ENCODE measurements at places on chromosomes 6 and 20.

GRCh38 chr20:1827974-1828785, 67.0 kb upstream of the SIRPA start:
- peak; percentile 94 for DNase-seq

GRCh38 chr6:149356081-149356750, 38.7 kb downstream of the TAB2 start:
- no peak for DNase-seq

DNA sequence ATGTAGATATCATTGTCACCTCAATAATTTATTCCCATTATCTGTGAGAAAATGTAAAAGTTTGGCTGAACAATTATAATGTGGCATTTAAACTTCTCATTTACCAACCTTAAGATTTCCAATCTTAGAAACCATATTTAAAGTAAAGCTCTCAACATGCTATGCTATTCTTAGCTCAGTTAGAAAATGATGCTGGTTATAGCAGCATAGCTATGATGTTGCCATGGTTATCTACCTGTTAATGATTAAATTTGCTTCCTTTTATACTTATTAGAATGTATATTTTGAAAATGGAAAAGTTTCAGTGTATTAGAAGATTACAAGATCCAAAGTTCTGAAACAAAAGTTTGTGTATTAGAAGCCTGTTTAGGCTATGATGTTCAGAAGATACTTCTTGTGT, 110.1 kb downstream of the GPR63 start:
- DNase-seq, result no peak

GRCh38 chr20:63795178-63795830, 35.8 kb downstream of the ZBTB46 start:
- DNase-seq, result no peak

- DNase-seq, result no peak
Measured at GRCh38 chr6:158077676-158078075, 90.4 kb downstream of the SERAC1 start.

- DNase-seq, result peak; percentile 60
Measured at GRCh38 chr6:25027221-25027916, 91.6 kb upstream of the RIPOR2 start.

- no peak for DNase-seq
Measured at GRCh38 chr6:128150376-128150775, 249.5 kb upstream of the THEMIS start.

GRCh38 chr20:45044084-45044573, 56.8 kb downstream of the KCNS1 start:
- no peak for DNase-seq

DNA sequence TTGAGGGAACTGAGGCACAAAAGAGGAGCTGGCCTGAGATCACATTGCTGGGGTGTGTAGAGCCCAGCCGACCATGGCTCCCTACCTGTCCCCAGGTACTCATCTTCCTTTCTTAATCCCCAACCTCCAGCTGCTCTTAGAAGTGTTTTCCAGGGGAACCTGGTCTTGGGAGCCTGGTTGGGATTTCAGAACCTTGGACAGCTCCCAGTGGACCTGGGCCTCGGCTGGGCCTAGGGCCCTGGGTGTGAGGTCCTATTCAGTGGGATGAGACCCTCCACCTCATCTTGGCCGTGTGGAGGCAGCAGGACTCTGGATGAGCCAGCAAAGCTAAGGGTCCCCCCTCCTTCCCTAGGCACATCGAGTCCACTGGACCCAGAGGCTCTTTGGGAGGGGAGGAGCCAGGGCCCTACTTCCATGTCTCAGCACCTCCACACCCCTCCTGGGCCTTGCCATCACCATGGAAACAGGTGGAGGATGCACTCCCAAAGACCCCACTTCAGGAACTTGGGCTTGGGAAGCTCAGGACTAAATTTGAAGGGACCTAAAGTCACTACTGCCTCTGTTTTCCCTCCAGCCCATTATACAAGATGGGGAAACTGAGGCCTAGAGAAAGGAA, 38.5 kb downstream of the DLGAP4 start:
- peak; percentile 88 for DNase-seq

- DNase-seq, result no peak
Measured at GRCh38 chr6:157615420-157615769, 207.7 kb upstream of the SNX9 start.

GRCh38 chr6:116530436-116530835, 15.0 kb downstream of the TRAPPC3L start:
- DNase-seq, result no peak

GRCh38 chr20:23655491-23656211, 17.9 kb upstream of the CST3 start:
- no peak for DNase-seq

DNA sequence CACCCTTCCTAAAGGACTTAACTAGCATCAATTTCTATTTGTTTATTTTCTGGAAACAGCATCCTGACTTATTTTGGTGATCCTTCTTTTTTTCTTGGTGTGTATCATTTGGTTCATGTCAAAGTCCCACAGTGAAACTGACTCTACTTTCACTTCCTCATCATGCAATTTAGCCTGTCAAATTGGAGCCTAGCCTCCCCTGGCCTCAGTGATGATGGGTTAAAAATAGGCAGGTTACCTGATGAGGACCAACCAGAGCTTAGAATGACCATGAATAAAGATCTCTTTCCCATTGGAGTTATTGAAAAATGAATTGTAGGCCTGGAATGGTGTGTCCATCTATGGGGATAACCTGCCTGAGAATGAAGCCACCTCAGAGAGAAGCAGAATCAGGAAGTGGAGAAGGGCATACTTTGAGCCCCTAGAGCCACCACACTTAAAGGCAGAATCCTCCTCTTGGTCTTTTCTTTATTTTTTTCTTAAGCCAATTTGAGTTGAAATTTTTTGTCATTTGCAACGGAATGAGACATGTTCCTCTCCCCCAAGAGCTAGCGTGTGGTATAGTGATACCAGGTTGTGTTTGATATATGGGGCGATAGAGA, 105.6 kb downstream of the BTBD3 start:
- DNase-seq, result no peak

DNA sequence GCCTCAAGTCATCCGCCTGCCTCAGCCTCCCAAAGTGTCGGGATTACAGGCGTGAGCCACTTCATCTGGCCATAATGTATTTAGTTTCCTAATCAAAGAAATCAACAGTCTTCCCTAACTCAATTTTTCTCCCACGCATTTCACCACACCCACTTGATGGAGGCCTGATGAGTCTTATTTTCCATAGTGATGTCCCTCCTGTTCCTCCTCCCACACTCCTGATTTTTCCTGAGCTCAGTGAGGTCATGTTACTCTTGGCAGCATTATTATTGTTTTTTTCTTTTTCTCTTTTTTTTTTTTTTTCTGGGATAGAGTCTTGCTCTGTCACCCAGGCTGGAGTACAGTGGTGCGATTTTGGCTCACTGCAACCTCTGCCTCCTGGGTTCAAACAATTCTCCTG, 8.9 kb downstream of the ABRACL start:
- DNase-seq, result no peak

DNA sequence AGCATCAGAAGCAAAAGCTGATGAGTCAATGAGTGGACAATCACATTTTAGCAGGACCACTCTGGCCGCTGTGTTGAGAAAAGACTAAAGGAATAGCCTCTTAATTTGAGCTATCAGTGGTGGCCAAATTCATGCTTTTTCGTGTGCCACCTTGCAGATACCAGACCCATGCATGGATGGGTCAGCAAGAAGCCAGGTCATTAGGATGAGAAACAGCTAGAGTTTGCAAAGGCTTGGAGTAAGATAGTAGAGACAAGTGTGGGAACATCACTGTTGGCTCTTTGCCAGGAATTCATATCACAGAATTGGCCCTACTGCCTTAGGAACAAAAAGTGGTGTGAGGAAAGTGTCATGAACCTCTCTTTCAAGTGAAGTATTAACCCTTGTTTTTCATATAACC, 25.5 kb downstream of the MRAP2 start:
- no peak for DNase-seq

GRCh38 chr6:32972353-32973143, 4.2 kb downstream of the BRD2 start:
- no peak for DNase-seq

GRCh38 chr6:136763716-136764516, 28.4 kb downstream of the MAP3K5 start:
- no peak for DNase-seq

GRCh38 chr20:2946988-2947961, 74.0 kb downstream of the PTPRA start:
- no peak for DNase-seq

DNA sequence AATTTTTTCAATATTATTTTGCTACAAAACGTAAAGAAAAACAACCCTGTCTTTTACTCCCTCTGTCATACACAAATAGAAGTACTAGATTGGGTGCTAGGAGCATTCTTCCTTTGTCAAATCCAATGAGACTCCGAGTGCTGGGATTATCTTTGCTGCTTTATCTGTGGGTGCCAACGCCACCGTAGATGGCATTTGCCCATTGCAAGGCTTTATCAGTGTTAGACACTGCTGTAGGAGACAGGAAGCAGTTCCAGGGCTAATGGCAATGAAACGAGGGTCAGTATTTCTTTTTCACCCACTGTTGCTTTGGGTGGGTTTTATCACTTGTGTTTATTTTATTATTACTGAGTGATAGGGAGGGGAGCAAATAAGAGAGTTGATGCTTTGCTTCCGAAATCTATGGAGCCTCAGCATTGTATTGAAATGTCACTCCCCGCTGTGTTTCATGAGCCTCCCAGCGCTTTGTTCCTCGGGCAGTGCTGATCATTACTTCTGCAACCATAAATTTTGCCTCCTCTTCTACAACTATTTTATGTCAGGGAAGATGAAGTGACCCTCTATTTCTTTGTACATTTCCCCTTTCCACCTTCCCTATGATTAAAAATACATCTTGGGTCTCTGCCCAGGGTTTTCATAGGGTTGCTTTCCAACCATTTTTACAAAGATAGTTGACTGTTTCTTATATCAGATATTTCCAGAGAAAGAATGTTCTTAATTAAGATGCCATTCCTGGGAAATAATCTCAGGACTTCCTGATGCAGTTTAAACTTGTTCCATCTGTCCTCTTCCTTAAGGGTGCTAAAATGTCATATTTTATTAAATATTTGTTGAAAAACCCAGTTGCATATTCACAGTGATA, 86.7 kb upstream of the LAMP5 start:
- DNase-seq, result no peak

- peak; percentile 71 for DNase-seq
Measured at GRCh38 chr6:64376394-64376793, 740.8 kb downstream of the PHF3 start.

DNA sequence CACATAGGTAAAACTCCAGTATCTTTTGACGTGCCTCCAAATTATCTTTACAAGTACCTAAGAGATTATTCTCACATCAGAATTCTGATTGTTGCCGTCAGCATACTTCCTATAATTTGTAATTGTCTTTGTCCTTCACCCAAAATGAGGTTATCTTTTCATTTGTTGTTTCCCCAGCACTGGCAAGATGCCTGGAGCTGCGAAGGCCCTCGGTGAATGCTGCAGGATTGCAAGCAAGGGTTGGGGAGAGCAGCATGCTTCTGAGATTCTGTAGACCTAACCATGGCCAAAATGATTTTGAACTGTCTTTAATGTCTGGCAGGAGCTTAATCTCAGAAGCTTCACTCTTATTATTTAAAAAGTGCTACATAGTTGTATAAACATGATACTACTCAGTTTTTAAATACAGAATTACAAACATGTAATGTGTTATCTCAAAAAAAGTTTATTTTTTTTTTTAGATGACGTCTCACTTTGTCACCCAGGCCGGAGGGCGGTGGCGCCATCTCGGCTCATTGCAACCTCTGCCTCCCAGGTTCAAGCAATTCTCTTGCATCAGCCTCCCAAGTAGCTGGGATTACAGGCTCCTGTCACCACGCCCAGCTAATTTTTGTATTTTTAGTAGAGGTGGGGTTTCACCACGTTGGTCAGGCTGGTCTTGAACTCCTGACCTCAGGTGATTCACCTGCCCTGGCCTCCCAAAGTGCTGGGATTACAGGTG, 88.7 kb downstream of the ELOVL5 start:
- no peak for DNase-seq

GRCh38 chr6:87391334-87391733, 16.4 kb upstream of the CFAP206 start:
- peak; percentile 84 for DNase-seq

- no peak for DNase-seq
Measured at GRCh38 chr6:104170401-104170800, 689.3 kb downstream of the HACE1 start.

- DNase-seq, result no peak
Measured at GRCh38 chr6:39585641-39586040, 139.6 kb downstream of the KIF6 start.

DNA sequence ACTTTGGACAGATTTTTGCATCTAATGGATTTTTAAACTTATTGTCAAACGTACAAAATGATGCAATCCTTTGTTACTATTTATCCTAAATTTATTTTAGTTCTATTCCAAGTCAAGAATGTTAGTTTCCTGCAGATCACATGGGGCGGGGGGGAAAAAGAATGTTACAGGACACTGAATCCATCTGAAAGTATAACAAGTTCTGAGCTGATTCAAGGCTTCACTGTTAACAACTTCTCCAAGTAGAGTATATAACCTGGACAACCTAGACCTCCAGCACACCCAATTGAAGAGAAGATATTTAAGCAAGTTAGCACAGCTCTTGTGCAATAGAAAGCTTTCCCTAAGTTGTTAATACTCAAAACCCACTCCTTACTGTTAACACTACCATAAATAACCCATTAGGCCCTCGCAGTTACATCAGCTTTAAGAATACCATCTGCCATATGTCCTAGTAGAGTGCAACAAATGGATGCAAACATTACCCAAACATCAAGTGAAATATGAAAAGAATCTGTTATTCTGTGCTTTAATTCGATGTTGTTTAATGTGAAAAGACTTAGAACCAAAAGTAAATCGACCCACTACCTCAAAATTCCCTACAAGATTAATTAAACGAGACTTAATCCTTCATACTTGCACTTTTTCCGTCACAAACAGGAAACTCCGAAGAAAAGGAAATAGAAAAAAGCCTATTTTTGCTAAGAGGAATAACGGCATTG, 1.3 kb downstream of the SEC63 start:
- no peak for DNase-seq

DNA sequence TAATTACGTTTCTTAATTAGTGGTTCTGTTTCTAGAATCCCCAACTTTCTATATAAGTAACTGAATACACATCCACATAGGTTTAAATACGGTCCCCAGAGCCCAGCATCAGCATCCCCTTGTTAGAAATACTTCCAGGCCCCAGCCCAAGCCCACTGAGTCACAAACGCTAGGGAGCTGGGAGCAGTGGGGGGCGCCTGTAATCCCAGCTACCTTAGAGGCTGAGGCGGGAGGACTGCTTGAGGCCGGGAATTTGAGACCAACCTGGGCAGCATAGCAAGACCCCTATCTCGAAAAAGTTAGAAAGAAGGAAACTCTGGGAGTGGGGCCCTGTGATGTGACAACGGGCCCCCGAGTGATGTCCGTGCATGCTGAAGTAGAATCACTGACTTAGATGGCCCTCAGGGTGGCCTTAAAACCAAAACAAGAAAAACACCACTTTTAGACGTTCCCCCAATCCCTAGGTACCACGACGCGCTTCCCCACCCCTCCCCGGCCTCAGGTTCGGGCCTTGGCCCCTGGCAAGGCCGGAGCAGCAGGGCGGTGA, 1.3 kb upstream of the PPP1R3G start:
- DNase-seq, result peak; percentile 18

DNA sequence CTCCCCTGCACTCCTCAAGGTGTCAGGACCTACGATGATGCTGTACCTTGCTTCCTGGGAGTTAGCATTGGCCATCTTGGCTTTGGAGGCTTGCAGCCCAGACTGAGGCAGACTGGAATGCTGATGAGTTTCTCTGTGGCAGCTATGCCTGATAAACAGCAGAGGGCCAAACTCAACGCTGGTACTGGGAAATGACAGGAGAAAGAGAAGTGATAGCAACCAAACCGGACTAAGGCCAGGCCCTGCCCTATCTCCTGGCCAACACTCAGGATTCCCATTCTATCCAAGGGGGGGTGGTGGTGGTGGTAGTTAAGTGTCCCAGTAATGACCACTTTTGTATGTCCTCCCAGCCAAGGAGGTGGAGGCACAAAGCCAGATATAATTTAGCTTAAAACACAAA, 90.0 kb upstream of the DTNBP1 start:
- peak; percentile 71 for DNase-seq

All from islet precursor cell (in vitro differentiated cells).